ENCODE measurements at places on chromosomes 12 and 14.
A peak's percentile ranks its signal among the peaks of the same experiment; 100 is the strongest.

DNA sequence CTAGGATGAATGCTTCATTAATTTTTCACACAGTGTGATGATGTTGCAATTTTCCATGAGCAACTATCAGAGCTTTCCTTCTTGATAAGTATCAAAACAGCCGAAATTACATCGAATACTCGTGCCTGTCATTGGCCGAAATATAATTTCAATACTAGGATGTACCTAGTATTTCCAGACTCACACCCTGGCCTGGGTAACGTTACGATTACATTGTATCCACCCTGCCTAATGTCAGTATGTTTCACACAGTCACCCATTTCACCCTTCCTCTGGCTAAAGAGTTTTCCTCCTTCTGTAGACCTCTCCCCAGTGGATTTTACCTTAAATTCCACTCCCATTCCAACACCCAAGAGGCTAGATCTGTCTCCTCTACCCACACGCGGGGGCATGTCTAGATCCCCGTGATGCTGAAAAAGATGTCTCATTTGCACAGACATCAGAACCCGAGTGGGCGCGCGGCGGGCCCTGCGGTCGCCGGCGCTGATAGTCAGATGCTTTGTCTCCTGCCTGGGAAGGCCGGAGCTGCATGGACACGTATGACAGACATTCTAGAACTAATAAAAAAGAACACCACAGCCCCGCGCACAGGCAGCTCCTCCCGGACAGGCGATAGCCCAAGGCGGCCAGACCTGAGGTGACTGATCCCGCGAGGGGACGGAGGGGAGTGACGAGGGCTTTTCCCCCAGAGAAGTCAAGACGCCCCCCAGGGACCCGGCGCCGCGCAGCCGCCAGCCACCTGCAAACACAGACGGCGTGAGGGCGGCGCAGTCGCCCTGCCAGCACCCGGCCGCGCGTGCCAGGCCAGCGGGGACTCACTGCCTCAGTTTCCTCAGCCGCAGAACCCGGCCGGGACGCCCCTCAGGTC lies 723 bp downstream of the KIF21A start:
- peak overlapping the region; percentile 59 for H3K4me3 ChIP-seq
- peaks cover 10% of the 10 kb centered on the region for H3K4me1 ChIP-seq
- no peaks in the 10 kb centered on the region for H3K36me3 ChIP-seq
- DNase-seq, result no peak
- no peaks in the 10 kb centered on the region for H3K27me3 ChIP-seq

GRCh38 chr12:19639781-19640415 lies 200.6 kb downstream of the AEBP2 start:
- H3K4me3 ChIP-seq, result no peak overlapping the region
- no peaks in the 10 kb centered on the region for H3K36me3 ChIP-seq
- H3K4me1 ChIP-seq, result no peaks in the 10 kb centered on the region
- DNase-seq, result no peak
- no peaks in the 10 kb centered on the region for H3K27me3 ChIP-seq

DNA sequence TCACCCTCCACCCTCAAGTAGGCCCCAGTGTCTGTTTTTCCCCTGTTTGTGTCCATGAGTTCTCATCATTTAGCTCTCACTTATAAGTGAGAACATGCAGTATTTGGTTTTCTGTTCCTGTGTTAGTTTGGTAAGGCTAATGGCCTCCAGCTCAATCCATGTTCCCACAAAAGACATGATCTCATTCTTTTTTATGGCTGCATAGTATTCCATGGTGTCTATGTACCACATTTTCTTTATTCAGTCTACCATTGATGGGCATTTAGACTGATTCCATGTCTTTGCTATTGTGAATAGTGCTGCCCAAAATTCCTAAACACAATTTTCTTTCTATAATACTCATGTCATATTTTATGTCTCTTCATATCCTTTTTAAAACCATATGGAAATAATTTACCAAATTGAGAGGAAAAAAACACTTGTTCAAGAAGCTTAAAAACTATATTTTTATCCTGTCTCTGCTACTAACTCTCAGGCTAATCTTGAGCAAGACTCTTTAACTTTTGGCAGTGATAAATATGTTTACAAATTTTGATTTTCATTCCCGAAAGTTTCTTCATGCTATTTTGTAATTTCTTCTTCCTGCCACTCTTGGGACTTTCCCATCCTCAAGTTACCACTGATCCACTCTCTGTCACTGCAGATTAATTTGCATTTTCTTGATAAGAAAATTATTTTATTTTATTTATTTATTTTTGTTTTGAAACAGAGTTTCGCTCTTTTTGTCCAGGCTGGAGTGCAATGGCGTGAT lies 28.0 kb upstream of the OSBPL8 start:
- no peaks in the 10 kb centered on the region for H3K36me3 ChIP-seq
- H3K4me3 ChIP-seq, result no peak overlapping the region
- no peak overlapping the region for H3K27ac ChIP-seq
- no peaks in the 10 kb centered on the region for H3K27me3 ChIP-seq
- no peaks in the 10 kb centered on the region for H3K4me1 ChIP-seq

GRCh38 chr12:81692008-81692407 lies 67.1 kb downstream of the PPFIA2 start:
- H3K4me1 ChIP-seq, result no peaks in the 10 kb centered on the region
- no peak for DNase-seq
- H3K4me3 ChIP-seq, result no peak overlapping the region
- H3K27ac ChIP-seq, result no peak overlapping the region
- no peaks in the 10 kb centered on the region for H3K27me3 ChIP-seq

DNA sequence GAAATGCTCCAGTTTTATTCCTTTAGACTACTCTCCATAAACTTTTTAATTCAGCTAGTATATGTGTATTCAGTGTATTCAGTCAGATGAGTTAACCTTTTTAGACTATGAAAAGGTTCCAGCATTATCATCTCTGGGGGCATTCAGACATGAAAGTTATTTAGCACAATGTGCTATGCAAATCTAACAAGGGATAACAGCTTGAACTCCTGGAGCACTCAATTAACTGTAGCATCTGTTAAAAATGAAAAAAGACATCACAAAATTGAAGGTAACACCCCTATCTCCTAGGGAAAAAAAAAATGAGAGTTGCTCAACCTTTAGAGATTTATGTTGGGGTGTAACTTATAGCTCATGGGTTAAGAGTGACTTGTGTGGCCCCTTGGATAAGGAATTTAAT lies 211.5 kb downstream of the PHLDA1 start:
- H3K27ac ChIP-seq, result no peak overlapping the region
- DNase-seq, result no peak
- H3K4me1 ChIP-seq, result peaks cover 2% of the 10 kb centered on the region
- no peaks in the 10 kb centered on the region for H3K27me3 ChIP-seq
- H3K4me3 ChIP-seq, result no peak overlapping the region
